ENCODE measurements at places on chromosomes 12 and 14. TPM values are rescaled to one million over a fixed set of nuclear protein-coding genes. Genes with fewer than 3 reads are reported as not detected.

DNA sequence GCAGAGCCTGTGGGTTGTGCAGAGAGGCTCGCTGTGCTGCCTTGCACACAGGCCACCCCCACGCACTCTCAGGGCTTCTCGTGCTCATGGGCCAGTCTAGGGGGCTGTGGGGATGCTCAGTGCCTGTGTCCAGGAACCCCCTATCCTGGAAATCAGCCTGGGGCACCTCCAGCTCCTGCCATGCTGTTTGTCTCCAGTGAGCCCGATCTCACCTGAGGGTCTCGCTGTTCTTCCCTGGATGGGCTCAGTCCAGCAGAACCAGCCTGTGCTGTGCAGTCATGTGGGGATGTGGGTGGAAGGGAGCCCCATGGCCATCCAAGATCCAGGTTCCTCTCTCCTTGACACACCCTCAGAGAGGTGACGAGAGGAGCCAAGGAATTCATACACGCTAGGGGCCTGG, 26.7 kb downstream of the SERPINA1 start:
- ATAC-seq = no peak

Gene ATL1
- 17.2 TPM for total RNA-seq

GRCh38 chr14:99240627-99241324, 31.2 kb downstream of the BCL11B start:
- no peak for ATAC-seq

GRCh38 chr12:100842156-100842555, 47.6 kb downstream of the ANO4 start:
- ATAC-seq = no peak

GRCh38 chr12:94615260-94616181, 34.8 kb downstream of the TMCC3 start:
- ATAC-seq = peak; percentile 27

DNA sequence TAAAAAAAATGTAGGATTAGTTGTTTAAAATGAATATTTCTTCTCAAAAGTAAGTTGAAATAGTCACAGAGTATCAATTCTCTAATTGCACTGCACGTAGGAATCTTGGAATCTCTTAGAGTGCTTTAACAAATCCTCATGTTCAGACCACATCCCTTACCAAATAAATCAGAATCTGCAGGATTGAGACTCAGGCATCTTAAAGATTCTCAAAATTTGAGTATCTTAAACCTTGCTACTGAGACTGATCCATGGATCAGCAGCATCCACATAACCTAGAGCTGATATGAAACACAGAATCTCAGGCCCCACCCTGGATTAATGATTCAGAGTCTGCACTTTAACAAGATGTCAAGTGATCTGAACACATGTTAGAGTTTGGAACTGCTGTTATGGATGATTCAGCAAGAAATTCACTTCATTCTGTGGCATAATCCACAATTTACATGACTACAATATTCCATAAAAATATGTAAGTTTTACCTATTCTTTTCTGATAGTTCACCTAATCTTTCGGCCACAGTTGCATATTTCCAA, 58.7 kb downstream of the ADAMTS20 start:
- ATAC-seq = no peak

Gene SYNE3
- 20.0 TPM for total RNA-seq

DNA sequence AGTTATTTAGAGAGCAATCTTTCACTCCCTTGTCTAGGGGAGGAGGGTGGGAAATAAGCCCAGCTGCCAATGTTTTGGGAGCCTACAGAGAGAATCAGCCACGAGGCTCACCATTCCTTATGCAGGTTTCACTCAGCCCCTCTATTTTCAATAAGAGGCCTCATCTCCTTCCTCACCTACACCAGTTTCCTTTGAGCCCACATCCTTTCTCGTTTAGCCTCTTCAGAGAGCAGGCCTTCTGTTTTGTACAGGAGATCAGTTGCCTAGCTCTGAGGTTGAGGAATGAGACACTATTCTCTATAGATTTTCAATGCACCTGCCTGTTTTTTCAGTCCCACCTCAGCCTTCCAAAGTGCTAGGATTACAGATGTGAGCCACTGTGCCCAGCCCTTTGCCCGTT, 17.9 kb downstream of the SNAPC1 start:
- no peak for ATAC-seq

- no peak for ATAC-seq
Measured at GRCh38 chr12:62912644-62913043, 22.3 kb downstream of the PPM1H start.

DNA sequence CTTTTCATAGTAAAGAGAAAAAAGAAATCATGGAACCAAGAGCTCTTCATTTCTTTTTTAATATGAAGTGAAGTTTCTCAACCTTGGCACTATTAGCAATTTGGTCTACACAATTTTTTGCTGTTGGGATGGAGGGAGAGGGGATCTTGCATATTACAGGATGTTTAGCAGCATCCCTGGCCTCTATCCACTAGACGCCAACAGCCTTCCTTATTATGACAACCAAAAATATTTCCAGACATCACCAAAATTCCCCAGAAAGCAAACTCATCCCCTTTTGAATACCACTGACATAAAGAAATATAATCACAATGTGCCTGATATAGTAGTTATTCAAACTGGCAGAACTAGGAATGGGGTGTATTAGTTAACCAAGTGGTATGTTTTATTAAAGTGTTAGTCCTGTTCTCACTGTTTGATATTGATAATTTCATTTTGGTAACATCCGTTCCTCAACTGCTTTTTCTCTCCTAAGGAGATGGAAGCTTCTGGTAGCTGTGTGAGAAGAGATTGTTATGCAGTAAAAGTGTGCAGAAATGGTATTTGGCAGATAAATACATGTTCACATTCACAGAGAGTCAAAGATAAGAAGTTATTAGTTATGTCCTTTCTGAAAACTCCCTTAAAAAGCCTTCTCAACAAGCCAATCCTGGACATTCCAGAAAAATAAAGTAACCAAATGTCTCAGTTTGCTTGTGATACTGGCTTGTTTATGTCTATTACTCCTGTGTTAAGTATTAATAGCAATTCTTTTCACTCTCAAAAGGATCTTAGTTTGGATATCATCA, 699.9 kb downstream of the C12orf50 start:
- no peak for ATAC-seq

DNA sequence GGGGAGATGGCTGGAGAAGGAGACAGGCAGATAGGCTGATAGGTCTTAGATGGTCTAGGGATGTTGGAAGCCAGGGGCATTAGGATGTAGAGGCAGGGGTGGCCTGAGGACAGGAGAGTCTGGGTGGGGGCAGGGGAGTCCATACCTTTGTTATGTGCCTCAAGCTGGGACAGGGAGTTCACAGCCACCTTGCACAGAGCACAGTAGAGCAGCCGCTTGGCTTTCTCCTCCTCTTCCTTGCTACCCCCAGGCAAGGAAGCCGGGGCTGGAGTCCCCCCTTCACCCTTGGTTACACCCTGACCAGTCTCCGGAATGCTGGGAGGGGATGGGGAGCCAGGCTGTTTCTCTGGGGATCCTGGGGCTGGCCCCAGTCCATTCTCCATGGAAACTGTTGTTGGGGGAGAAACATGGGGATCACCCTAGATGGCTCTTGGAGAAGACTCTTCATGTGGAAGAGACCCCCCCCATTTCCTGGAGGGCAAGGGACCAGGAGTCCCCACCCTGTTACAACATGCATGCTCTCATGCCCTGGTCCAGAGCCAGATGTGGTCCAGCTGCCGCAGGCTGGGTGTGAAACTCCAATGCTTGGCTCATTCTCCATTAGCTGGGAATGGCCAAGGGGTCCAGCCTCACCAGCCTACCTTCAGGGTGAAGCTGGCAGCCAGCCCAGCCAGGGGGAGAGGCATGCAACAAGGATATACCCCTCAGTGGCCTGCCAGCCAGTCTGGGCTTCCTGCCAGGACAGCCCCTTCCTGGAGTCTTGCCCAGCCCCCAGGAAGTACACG, 7.2 kb upstream of the GPR84 start:
- ATAC-seq = peak; percentile 35

Gene KLHL33
- 0.54 TPM for total RNA-seq

DNA sequence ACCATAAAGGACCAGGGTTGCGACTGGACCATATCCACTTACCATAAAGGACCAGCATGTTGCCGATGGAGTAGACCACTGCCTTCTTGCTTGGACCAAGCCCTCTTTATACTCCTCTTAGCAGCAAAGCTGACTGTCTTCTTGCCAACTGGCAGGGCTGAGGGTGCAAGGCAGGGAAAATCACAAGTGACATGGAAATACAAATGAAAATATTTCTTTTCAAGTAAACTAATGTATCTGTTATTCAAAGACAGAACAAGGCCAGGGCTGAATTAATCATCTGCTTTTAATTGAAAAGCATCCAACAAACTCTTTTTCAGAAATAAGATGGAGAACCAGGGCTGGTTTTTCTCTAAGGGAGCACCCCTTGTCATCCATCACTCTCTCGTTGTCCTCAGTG, at the start of gene CELA1:
Gene CELA1, minus strand, starts transcription at position 99 of the 400 bp plus-strand sequence. Its CDS starts 41 bp downstream, at position 58.
- ATAC-seq = no peak

Gene FAR2
- total RNA-seq = 10.0 TPM

Gene ADAMTS20
- not detected for total RNA-seq

DNA sequence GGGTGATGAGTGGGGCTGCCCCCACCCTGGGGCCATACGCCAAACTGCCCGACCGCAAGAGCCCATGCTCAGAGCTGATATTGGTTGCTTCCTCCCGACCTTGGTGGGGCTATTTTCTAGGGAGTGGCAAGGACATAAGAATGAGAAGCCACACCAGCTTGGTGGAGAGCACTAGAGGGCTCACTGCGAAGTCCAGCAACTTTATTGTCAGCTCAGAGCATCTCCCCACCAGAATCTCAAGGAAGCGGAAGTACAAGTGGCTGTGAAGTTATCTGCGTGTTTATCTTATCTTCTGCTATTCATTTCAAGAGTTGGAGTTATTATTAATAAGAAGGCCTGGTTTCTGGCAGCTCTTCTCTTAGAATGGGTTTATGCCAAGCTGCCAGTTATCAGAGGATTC, 4.9 kb upstream of the PLXNC1 start:
- no peak for ATAC-seq

- peak; percentile 59 for ATAC-seq
Measured at GRCh38 chr12:110100315-110100970, 23.7 kb upstream of the IFT81 start.

DNA sequence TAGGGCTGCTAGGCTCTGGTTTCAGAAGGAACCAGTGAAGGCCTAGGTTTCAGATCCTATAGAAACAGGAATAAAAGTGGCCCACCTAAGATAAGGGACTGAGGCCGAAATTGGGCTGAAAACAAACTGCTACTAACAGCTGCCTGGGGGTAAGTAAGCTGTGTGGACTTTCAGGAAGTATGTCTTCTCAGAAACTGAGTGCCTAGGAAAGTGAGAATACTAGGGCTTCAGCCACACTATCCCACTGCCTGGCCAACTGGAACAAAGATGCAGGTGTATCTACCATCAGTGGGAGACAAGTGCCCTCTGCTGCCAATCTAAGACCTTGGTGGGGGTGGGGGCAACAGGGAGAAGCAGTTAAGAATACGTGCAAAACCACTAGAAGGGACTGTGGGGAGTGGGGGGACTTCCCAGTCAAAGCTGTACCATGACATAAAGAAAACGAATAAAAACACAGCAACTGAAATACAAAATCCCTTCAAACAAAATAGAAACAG, 82.5 kb downstream of the MED13L start:
- ATAC-seq = no peak

Gene TEDC1
- total RNA-seq = 7.9 TPM

GRCh38 chr14:61196792-61197191, 84.3 kb downstream of the TMEM30B start:
- ATAC-seq = no peak

- peak; percentile 32 for ATAC-seq
Measured at GRCh38 chr14:92675976-92676375, 72.5 kb downstream of the LGMN start.

DNA sequence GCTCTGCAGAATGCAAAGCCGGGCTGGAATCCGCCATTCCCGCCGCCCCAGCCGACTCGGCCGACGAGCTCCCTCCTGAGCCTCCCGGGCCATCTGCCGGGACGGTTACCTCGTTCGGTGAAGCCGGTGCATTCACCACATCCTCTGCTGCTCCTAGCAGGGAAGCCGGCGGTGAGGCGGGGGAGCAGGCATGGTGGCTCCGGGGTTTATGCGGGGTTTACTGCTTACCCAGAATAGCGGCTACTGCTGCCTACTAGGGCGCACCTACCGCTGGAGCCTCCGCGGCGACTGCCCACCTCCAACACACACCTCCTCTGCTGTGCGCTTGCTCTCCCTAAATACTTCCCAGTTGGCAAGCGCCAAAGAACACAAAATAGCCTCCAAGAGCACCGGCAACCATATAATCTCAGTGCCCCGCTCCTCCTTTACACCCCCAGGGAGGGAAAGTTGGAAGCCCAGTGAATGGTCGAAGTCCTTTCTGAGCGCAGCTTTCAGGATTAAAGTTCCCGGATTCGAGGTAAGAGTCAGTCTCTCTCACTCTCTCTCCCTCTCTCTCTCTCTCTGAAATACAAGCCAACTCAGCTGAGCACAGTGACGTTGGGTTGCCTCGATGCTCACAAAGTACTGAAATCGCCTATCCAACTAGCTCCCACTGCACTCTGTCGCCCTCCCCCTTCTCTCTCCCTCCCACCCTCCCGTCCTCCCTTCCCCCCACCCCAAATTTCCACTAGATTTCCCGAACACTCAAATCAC, at the start of gene TBX5:
Gene TBX5, minus strand, starts transcription at position 626 of the 753 bp plus-strand sequence. CDS start 2,246 bp downstream, outside the sequence.
- ATAC-seq = peak; percentile 32

Gene ACOT2
- total RNA-seq = 106 TPM

- ATAC-seq = no peak
Measured at GRCh38 chr14:104883681-104884361, 18.8 kb downstream of the CEP170B start.

- ATAC-seq = no peak
Measured at GRCh38 chr12:122849352-122850047, 14.2 kb downstream of the HIP1R start.

DNA sequence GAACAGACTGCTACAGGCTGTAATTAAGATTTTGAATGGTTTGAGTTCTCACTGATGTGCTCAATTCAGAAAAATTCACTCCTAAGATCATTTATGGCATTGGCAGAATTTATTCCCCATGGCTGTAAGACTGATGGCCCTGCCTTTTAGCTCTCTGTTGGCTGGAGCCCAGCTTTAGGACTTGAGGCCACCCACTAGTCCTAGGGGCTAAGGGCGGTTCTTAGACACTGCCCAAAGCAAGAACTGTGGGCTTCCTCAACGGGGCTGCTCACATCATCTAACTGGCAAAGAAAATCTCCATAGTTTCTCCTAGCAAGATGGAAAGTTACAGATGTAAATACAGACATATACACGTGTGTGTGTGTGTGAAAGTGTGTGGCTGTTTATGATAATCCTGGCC, 3.4 kb upstream of the CCER1 start:
- ATAC-seq = no peak

DNA sequence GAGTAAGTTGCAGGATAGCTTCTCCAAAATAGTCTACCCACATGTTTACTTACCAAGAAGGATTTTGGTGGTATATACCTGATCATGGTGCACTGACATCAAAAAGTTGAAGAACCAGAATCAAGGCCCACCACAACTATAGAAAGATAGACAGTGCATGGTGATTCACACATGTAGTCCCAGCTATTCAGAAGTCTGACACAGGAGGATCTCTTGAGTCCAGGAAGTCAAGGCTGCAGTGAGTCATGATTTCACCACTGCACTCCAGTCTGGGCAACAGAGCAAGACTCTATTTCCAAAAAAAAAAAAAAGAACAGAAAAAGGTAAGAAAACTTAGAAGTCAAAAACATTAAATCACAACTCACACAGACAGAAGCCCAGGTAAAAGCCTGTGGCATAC, 422.2 kb upstream of the FOXG1 start:
- ATAC-seq = no peak

GRCh38 chr14:79576424-79576823, 634.9 kb downstream of the DIO2 start:
- ATAC-seq = no peak
